ENCODE measurements at places on chromosomes 3 and 15.

GRCh38 chr3:195115600-195116406 lies 155.2 kb downstream of the XXYLT1 start:
- DNase-seq: no peak

GRCh38 chr15:63708126-63708772 lies 111.1 kb downstream of the FBXL22 start:
- DNase-seq: no peak

GRCh38 chr15:50786871-50787270 lies 21.4 kb upstream of the SPPL2A start:
- no peak for DNase-seq

GRCh38 chr3:195524171-195524896 lies 18.8 kb downstream of the PPP1R2 start:
- no peak for DNase-seq

DNA sequence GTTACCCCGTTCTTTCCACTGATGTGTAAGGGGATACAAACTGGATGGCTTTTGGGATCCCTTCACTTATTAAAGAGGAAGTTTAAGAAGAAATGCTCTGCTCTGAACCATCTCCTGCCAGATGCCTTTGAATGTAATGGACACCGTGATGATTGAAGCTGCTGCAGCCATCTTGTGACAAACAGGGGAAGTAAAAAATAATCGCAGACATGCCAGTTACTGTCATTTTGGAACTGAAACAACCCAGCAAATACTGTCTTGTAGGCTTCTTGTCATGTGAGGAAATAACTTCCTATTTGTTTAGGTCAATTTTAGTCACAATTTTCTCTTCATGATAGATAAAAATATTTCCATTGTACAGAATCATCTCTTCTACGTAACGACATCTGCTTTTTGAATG lies 224.0 kb downstream of the CHL1 start:
- DNase-seq: no peak

GRCh38 chr3:35640190-35641165 lies 1.2 kb downstream of the ARPP21 start:
- no peak for DNase-seq
